ENCODE measurements at places on chromosomes 16 and 17.
A peak's percentile ranks its signal among the peaks of the same experiment; 100 is the strongest.

DNA sequence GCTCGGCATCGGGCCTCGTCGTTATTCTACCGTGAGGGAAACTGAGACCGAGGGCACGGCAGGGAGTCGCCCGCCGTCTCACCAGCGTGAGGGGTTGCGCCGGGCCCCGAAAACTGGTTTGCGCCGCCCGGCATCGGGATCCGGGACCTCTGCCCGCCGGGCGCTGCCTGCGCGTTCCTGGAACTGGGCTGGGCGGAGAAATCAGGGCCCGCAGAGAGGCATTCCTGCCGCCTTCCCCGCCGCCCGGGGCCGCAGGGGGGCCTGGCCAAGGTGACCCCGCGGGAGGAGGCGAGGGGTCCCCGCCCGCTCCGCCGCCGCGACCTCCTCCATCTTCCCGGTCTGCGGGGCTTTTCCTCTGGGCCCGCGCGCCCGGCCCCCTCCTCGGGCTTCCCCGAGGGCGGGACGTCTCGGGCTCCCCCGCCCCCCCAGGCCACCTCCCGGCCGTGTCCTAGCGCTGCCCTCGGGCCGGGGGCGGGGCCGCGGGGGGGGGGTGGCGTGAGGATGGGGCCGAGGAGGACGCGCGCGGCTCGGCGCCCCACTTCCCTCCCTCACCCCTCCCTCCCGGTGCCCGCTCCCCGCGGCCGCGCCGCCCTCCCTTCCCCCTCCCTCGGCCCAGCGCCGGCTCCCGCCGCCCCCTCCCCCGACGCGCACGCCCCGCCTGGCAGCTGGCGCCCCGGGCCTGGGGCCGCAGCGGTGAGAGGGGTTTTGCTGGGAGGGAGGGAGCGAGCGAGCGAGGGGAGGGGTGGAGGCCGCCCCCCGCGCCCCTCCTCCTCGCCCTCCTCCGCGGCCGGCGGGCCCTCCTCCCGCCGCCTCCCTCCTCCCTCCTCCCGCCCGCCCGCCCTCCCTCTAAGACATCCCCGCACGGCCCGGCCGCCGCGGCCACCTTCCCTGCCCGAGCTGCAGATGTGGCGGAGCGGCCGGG, at the start of gene GLIS2:
GLIS2 (plus strand) TSS at position 882 of the 922 bp plus-strand sequence. CDS start 16,214 bp downstream, outside the sequence.
- peak; percentile 57 for DNase-seq

GRCh38 chr16:67417333-67418061, 1.2 kb upstream of the ZDHHC1 start:
- no peak for DNase-seq

DNA sequence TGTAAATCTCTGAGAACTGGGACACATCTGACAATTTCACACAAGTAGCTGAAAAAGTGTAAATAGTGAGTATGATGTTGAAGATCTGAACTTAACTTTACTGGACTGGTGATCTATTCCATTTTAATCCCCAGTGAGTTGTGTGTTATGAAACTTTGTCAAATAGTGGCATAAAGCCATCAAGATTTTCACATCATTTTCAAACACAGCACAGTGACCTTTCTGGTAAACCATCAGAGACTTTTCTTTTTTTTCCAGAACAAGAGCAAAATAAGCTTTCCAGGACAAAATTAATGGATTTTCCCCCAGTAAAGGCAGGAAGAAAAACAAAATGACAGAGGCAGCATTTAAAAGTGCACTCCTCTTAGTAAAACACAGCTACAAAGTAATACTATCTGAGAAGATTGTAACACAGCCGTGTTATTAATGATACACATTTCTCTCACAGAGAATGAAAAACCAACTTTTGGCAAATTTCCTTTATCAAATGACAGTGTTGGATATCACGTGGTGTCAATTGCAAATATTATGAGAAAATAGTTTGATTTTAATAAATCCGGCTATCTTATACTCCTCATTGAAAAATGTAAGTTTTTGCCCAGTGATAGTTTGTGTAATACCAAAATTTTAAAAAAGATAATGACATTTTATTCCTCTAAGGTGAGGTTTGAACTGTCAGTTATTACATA, 16.8 kb upstream of the COL1A1 start:
- no peak for DNase-seq

DNA sequence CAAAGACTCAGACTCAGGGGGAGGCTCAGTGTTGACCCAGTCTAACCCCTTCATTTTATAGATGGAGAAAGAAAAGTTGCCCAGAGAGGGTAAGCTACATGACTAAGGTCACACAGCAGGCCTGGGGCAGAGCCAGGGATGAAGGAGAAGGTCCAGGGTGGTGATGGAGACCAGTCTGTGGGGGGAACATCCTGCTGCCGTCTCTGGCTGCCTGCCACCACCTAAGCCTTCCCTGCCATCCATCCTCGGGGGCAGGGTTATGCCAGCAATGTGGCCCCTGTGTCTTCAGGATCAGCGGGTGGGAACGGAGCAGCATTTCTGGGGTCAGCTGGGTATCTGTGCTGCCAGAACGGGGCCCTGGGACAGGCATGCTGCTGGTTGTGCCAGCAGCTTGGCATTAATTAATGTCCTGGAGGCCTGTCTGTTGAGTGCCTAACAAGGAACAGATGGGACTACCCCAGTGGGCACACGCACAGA, 5.5 kb downstream of the DOK4 start:
- no peak for DNase-seq

DNA sequence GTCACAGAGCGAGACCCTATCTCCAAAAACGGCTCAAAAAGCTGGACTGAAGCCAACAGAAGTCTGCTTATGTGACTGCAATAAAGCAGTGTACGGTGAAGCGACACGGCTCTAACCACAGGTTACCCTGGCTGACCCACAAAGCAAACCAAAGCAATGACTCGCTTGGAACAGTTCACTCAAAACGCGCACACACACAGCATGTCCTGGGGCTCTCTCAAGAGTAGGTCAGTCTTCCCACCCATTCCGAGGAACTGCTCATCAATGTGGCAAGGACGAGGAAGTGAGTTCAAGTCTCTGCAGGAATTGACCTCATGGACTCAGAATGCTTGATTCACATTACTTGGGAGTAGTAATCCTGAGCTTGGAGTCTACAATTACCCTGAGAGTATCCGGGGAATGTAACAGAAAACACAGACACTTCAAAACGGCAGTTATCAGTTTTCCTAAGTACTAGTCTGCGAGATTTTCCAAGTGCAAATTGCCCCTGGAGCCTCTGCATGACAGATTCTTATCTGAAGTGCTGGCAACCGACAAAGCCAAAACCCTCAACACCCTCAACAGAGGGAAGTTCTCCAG, 25.4 kb downstream of the PELP1 start:
- DNase-seq: no peak

- no peak for DNase-seq
Measured at GRCh38 chr16:14314116-14314515, 243.0 kb downstream of the MRTFB start.

DNA sequence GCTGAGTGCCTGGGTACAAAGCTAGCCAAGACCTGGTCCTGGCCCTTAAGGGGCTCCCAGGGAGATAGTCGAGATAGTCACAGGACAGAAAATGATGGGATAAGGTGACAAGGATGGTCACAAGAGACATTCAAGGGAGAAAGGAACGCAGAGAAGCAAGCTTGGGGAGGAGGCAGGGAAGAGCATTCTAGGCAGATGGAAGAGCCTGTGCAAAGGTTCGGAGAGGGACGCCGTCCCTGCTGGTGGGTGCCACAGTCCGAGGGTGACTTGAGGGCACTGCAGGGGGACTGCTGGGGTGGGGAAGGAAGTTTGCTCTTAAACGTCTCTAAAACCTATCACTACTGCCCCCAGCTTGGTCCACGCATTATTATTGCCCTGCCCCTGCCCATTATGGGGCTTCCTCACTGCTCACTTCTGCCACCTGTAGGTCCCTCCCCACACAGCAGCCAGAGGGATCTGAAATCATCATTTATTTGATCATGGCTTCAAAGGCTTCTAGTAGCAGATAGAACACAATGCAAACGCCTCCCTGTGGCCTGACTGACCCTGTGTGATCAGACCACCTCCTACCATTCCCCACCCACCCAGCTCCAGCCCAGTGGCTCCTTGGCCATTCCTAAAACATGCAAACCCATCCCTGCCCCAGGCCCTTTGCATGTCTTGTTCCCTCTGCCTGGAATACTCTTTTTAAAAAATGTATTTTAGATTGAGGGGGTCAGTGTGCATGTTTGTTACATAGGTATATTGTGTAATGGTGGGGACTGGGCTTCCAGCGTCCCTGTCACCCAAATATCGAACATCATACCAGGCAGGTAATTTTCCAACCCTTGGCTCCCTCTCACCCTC, 60.3 kb downstream of the RMI2 start:
- peak; percentile 86 for DNase-seq

GRCh38 chr16:9965079-9965478, 217.1 kb downstream of the GRIN2A start:
- DNase-seq: no peak

GRCh38 chr16:88714420-88715302, 8.4 kb downstream of the CTU2 start:
- no peak for DNase-seq

GRCh38 chr16:80994451-80994850, 12.2 kb downstream of the CMC2 start:
- DNase-seq: no peak

GRCh38 chr17:75845058-75845711, 981 bp upstream of the UNC13D start:
- peak; percentile 92 for DNase-seq

GRCh38 chr16:85461814-85462713, 151.1 kb upstream of the GSE1 start:
- no peak for DNase-seq

DNA sequence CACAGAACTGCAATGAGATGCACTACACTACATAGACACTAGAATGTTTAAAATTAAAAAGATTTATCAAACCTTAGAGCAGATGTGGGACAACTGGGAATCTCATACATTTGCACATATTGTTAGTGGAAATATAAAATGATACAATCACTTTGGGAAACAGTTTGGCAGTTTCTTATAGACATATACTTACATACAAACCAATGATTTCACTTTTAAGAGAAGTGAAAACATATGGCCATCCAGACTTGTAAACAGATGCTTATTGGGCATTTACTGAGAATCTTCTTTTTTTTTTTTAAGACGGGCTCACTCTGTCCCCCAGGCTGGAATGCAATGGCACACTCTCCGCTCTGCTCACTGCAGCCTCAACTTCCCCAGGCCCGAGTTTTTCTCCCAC, 50.1 kb downstream of the AXIN2 start:
- DNase-seq: no peak

- DNase-seq: no peak
Measured at GRCh38 chr16:69351309-69352027, at the start of gene TMED6. Gene TMED6, minus strand, starts transcription at chr16:69351786. Its CDS starts 33 bp downstream, at chr16:69351753.

DNA sequence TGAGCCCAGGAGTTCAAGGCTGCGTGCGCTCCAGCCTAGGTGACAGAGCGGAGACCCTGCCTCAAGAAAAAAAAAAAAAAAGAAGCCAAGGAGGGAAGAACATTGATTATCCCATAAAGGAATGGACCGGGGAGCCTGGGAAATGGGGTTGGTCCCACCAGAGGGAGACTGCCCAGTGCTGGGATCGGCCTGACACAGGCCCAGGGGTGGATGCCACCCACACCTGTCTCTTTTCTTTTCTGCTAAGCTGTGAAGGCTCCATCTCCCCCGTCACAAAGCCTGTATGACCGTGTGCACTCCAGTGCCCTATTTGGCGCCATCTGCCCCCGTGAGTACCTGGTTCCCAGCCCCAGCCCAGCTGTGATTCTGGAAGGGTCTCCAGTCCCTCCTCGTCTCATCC, 15.7 kb downstream of the UBALD1 start:
- no peak for DNase-seq

GRCh38 chr17:81039096-81039495, 4.1 kb downstream of the BAIAP2 start:
- DNase-seq: no peak

- no peak for DNase-seq
Measured at GRCh38 chr16:82660075-82660645, 33.4 kb downstream of the CDH13 start.

GRCh38 chr16:81005610-81006161, 999 bp downstream of the CMC2 start:
- no peak for DNase-seq

DNA sequence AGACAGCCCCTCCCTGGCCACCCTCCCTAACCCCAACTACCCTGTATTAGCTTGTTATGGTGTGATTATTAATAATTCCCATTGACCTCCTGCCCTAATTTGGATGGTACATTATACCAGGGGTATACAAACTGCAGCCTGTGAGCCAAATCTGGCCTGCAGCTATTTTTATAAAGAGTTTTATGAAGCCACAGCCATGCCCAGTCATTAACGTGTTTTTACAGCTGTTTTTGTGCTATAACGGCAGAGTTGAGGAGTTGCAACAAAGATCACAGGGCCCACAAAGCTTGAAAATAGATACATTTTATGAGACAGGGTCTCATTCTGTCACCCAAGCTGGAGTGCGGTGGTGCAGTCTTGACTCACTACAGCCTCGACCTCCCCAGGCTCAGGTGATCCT, 6.0 kb downstream of the METTL22 start:
- DNase-seq: no peak

DNA sequence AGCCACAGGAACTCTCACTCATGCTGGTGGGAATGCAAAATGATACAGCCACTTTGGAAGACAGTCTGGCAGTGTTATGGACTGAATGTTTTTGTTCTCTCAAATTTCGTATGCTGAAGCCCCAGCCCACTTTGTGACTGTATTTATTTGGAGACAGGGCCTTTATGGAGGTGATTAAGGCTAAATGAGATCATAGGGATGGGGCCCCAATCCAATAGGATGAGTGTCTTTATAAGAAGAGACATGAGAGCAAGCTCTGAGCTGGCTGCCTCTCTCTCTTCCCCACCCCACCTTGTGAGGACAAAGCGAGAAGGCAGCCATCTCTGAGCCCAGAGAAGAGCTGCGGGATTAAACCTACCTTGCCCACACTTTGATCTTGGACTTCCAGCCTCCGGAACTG, 21.9 kb upstream of the RAI1 start:
- no peak for DNase-seq

DNA sequence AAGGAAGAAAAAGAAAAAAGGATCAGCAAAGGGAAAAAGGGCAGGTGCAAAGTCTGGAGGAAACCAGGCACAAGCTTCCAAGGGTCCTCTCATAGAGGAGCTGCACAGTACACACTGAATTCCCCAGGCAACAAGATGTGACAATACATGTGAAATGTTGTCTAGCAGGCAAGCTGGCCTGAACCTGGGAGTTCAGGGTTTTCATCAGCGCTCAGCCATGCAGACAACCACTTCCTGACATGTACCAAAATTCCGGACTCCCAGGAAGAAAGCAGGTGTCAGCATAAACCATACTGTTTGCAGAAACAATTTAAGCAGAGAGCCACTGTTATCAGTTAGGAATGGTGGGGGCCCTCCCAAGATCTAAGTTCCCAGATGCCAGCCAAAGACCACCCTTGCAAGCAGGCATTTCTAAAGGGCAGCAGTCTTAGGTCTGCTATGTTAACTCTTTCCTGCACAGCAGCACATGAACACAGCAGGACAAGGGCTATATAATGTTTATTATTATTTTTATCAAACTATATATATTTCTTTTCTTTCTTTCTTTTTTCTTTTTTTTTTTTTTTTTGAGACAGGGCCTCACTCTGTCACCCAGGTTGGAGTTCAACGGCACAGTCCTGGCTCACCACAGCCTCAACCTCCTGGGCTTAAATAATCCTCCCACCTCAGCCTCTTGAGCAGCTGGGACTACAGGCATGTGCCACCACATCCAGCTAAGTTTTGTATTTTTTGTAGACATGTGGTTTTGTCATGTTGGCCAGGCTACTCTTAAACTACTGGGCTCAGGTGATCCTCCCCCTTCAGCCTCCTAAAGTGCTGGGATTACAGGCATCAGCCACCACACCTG, 10.1 kb downstream of the TK2 start:
- peak; percentile 37 for DNase-seq

- DNase-seq: no peak
Measured at GRCh38 chr17:80422276-80422675, 7.3 kb downstream of the ENDOV start.

GRCh38 chr16:66619534-66620428, 15.3 kb downstream of the CMTM3 start:
- peak; percentile 42 for DNase-seq
